H7 (cell line): ENCODE measurements at places on chromosomes 3 and 15. TPM values are rescaled to one million over a fixed set of nuclear protein-coding genes. Genes with fewer than 3 reads are reported as not detected.

Gene KNG1
- not detected in 2 replicates for total RNA-seq

Gene FAH
- 17.6 and 21.4 TPM in 2 replicates for total RNA-seq

Gene CIB1
- 16.3 and 21.2 TPM in 2 replicates for total RNA-seq

Gene FSIP1
- total RNA-seq = 0.15 and 0.52 TPM in 2 replicates

Gene RASSF1
- 11.4 and 16.7 TPM in 2 replicates for total RNA-seq

Gene VIPR1
- total RNA-seq = 1.9 and 2.2 TPM in 2 replicates

Gene GADL1
- total RNA-seq = not detected in 2 replicates

Gene LDHAL6B
- not detected in 2 replicates for total RNA-seq

Gene BFSP2
- total RNA-seq = not detected in 2 replicates

Gene TMEM207
- not detected in 2 replicates for total RNA-seq

Gene PLS1
- 13.8 and 21.5 TPM in 2 replicates for total RNA-seq

Gene ANXA2
- 577 and 656 TPM in 2 replicates for total RNA-seq

Gene LYZL4
- not detected in 2 replicates for total RNA-seq

Gene FBXL22
- 0.26 and 0.90 TPM in 2 replicates for total RNA-seq

Gene PLD1
- total RNA-seq = 2.3 and 2.7 TPM in 2 replicates

Gene AP2M1
- 567 and 667 TPM in 2 replicates for total RNA-seq

Gene TMC3
- total RNA-seq = not detected in 2 replicates

Gene GOLGA8A
- total RNA-seq = 9.7 and 16.7 TPM in 2 replicates

Gene CIP2A
- 38.0 and 38.8 TPM in 2 replicates for total RNA-seq

Gene BCHE
- total RNA-seq = 2.9 and 7.5 TPM in 2 replicates

Gene CHL1
- total RNA-seq = 0.28 TPM in 1 of 2 replicates, not detected in the other

Gene SCAPER
- 8.0 and 8.3 TPM in 2 replicates for total RNA-seq

Gene C2CD4B
- total RNA-seq = 0.07 and 0.31 TPM in 2 replicates

Gene LRRC31
- total RNA-seq = not detected in 2 replicates

Gene NSUN3
- total RNA-seq = 7.7 and 22.2 TPM in 2 replicates

Gene CCDC54
- not detected in 2 replicates for total RNA-seq

Gene TUSC2
- 36.3 and 42.1 TPM in 2 replicates for total RNA-seq

Gene NR2F2
- 0.17 TPM in 1 of 2 replicates, not detected in the other for total RNA-seq

Gene NAA50
- total RNA-seq = 149 and 159 TPM in 2 replicates

Gene PDZRN3
- total RNA-seq = 7.4 and 12.0 TPM in 2 replicates

Gene WDR93
- not detected in 2 replicates for total RNA-seq

Gene ATP13A5
- 0.03 TPM in 1 of 2 replicates, not detected in the other for total RNA-seq

Gene PRICKLE2
- total RNA-seq = 1.5 and 1.7 TPM in 2 replicates

Gene COL6A5
- not detected in 2 replicates for total RNA-seq

Gene THBS1
- total RNA-seq = 9.9 and 10.1 TPM in 2 replicates

Gene GLT8D1
- total RNA-seq = 48.2 and 65.7 TPM in 2 replicates

Gene SAMD7
- total RNA-seq = not detected in 2 replicates

Gene FRMD5
- 2.4 and 6.5 TPM in 2 replicates for total RNA-seq

Gene GOLGA8Q
- total RNA-seq = 0.81 TPM in 1 of 2 replicates, not detected in the other

Gene SMARCC1
- total RNA-seq = 81.0 and 111 TPM in 2 replicates

Gene NRG4
- 0.48 TPM in 1 of 2 replicates, not detected in the other for total RNA-seq

Gene TGM5
- total RNA-seq = not detected in 2 replicates

Gene TBCCD1
- 15.2 and 19.6 TPM in 2 replicates for total RNA-seq

Gene TUSC7
- not detected in 2 replicates for total RNA-seq

Gene CPEB1
- total RNA-seq = 1.3 and 4.0 TPM in 2 replicates

Gene PEX11A
- 1.3 and 1.6 TPM in 2 replicates for total RNA-seq

Gene GXYLT2
- total RNA-seq = 4.5 and 6.1 TPM in 2 replicates

Gene RNU5B-1
- total RNA-seq = not detected in 2 replicates

Gene CHRNA5
- 7.8 and 10.0 TPM in 2 replicates for total RNA-seq

Gene PEX5L
- 0.45 and 1.9 TPM in 2 replicates for total RNA-seq

Gene PLCB2
- total RNA-seq = 11.3 and 13.9 TPM in 2 replicates

Gene SLC38A3
- total RNA-seq = 0.21 and 0.22 TPM in 2 replicates

Gene BNC1
- 0.03 TPM in 1 of 2 replicates, not detected in the other for total RNA-seq

Gene SRGAP3
- total RNA-seq = 5.0 and 5.3 TPM in 2 replicates

Gene FLNB
- 75.4 and 116 TPM in 2 replicates for total RNA-seq

Gene FAM81A
- 0.07 and 0.21 TPM in 2 replicates for total RNA-seq

Gene RTP3
- total RNA-seq = 0.07 TPM in 1 of 2 replicates, not detected in the other

Gene OR4F6
- total RNA-seq = not detected in 2 replicates
